ENCODE measurements at places on chromosomes 1 and 21.

- no peak for DNase-seq
Observed at GRCh38 chr1:64886877-64887276, 79.5 kb downstream of the JAK1 start.

DNA sequence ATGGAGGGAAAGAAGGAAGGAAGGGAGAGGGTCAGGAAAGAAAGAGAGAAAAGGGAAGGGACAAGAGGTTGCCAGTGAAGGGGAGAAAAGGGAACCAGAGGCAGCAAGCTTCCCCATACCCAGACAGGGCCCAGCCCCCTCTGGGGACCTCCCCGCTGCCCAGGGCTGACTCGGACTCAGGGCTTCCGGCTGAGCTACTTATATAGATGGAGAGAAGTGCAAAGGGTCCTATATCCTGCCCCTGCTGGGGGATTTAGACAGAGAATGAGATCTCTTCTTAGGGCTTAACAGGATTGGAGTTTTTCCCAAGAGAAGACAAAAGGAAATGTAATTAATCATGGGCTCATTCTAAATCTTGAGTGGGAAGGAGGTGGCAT is at the start of gene ETV3L:
ETV3L (minus strand) TSS at position 176 of the 377 bp plus-strand sequence. CDS start 285 bp downstream, outside the sequence.
- no peak for DNase-seq

DNA sequence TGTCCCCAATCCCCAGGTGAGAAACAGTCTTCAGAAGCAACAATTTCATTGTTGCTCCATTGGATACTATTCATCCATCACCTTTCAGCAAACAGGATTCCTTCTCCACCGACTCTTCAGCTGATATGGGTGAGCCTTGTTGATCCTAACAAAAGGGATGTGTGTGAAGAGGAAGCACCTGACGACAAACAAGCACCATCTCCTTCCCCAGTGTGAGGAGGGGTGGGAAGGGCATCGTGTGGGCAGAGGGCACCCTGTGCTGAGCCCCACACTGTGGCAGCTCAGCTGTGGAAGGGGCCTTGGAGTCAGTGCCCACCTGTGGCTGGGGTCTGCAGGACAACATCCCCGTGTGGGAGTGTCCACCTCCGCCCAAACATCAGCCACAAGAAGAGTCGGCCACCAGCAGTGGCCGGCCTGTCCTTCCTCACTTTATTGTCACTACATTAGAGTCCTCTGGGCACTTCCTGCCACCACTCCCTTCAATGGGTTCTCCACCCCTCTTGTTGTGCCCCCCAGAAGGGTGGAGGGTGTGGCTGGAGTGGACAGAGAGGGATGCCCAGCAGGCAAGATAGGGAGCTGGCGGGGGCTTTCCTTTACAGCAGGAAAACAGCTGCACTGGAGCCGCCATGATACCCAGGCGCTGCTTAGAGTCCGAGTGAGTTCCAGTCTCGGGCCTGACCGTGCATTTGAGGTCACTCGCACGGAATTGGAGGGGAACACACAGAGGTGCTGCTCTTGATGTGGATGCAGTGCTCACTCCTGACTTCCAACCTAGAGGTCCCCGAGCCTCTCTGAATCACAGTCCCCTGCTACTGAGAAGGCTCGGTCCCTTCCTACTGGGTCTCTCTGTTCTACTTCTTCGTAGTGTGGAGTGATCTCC is 40.9 kb downstream of the VPS26C start:
- no peak for DNase-seq

- DNase-seq: no peak
Observed at GRCh38 chr1:245158913-245159312, 4.1 kb downstream of the KIF26B start.

DNA sequence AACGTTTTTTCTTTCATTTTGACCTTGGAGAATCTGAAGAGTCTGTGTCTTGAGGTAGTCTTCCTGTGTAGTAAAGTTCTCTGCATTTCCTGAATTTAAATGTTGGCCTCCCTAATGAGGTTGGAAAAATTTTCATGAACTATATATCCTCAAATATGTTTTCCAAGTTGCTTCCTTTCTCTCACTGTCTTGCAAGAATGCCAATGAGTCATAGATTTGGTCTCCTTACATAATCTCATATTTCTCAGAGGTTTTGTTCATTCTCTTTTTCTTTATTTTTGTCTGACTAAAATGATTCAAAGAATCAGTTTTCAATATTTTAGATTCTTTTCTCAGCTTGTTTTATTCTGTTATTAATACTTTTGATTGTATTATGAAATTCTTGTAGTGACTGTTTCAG is 87.6 kb downstream of the DRAM2 start:
- DNase-seq: no peak

GRCh38 chr1:113094506-113094905 is 21.5 kb downstream of the LRIG2 start:
- DNase-seq: no peak

GRCh38 chr1:229572286-229572685 is 13.8 kb upstream of the ABCB10 start:
- DNase-seq: no peak

DNA sequence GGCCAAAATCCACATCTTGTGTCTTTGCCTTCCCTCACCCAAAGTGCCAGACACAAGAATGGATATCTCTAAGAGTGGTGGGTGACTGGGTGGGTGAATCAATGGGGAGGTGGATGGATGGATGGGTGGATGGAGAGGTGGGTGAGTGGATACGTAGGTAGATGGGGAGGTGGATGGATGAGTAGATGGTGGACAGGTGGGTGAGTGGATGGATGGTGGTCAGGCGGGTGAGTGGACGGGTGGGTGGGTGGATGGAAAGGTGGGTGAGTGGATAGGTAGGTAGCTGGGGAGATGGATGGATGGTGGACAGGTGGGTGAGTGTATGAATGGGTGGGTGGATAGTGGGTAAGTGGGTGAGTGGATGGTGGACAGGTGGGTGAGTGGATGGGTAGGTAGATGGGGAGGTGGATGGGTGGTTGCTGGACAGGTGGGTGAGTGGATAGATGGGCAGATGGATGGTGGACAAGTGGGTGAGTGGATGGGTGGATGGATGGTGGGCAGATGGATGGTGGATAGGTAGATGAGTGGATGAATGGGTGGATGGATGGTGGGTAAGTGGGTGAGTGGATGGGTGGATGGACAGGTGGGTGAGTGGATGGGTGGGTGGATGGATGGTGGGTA is 34.2 kb downstream of the SLC19A1 start:
- DNase-seq: no peak

DNA sequence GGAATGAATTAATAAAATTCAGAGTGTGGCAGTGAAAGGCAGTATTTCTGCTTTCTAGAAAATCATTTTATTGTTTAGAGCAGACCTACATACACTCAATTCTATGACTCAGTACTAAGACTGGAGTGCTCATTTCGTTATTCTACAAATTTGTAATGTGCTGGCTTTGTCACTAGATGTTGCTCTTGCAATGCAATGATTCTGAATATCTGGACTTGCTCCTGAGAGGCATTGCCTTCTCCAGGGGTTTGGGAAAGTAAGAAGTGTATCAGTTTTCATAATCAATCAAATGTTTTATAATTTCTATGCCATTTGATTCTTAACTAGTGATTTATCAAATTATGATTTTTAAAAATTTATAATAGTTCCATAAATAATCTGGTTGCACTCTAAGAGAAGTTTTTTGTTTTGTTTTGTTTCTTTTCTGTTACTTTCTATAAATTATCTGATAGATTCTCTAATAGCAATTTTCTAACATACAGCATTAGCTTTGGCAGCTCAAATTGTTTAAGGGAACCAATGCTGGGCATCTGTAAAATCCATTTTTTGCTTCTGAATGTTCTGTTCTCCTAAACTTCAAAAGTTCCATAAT is 280.5 kb upstream of the SGIP1 start:
- no peak for DNase-seq

- DNase-seq: no peak
Observed at GRCh38 chr1:246418565-246419312, 88.3 kb downstream of the SMYD3 start.

- DNase-seq: no peak
Observed at GRCh38 chr1:214842856-214843255, 239.7 kb upstream of the KCNK2 start.

DNA sequence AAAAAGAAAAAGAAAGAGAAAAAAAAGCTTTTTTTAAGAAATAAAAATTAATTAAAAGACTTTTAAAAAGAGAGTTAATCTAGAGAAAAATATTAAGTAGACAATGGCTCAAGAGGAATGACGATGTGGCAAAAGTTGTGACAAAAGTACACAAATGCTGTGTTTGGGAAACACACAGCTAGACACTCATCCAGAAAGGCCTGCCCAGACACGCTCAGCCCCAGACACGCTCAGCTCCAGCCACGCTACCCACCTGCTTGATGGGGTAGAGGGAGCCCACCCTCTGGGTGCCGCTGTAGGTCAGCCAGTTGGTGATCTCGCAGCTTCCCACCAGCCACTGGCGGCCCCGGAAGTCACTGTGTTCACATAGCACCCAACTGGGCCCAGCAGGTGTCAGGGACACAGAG is 10.2 kb downstream of the CD52 start:
- no peak for DNase-seq

GRCh38 chr1:11030865-11031264 is 16.2 kb downstream of the MASP2 start:
- no peak for DNase-seq

GRCh38 chr1:52294580-52294979 is 71.4 kb downstream of the CC2D1B start:
- DNase-seq: no peak

GRCh38 chr1:234114648-234115307 is 210.3 kb downstream of the SLC35F3 start:
- DNase-seq: peak; percentile 17

DNA sequence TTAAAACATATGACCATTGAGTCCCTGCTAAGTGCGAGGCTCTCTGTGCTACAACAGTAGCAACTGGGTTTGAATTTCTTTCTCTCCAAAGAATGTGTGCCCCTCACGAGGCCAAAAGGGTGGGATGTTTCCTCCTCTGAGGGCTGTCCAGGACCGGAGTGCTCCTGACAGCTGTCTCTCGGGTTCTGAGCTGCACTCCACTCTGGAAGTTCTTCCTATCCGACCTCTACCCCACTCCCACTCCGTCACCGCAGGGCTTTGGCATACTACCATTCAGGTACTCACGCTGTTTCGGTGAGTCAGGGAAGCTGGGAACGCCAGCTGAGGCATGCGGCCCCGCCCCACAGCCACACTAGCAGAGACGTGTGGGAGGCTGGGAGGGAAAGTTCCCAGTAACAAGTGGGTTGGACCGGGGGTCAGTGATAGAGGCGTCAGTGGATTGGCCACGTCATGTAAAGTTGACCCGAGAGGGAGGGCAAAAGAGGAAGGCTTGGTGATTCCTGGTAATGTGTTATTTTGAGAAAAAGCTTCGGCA is 705 bp upstream of the SLC50A1 start:
- peak; percentile 78 for DNase-seq

DNA sequence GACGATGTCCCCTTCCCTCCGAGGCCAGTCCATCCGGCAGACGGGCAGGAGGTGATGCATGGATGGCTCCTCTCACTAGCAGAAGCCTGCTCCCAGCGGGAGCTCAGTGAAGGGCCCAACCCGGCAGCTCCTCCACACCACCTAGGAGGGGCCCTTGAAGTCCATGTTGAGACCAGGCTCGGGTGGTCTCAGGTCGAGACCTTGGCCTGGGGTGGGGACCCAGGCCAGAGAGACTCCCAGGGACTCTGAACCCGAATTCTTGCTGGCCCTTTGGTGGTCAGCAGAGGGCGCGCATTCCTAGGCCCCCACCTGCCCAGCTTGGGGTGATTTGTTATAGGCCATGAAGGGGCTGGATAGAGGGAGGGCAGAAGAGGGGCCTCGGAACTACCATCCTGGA is 642 bp upstream of the NT5C1A start:
- DNase-seq: no peak

DNA sequence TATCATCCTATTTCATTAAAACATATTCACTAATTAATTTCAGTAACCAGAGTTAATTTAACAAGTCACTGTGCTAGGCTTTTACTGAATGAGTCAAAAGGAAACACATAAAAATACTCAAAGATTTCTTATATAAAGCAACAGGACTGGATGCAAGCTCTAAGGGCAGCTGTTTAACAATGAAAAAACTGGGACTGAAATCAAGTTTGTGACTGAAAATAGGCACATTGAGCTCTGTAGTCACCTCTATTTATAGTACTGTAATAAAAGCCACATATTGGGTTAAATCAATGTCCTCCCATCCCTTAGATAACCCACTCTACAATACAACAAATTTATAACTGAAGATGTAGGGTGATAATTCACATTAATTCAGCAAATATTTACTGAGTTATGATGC is 52.4 kb downstream of the SMYD3 start:
- DNase-seq: no peak

GRCh38 chr1:247111700-247112478 is 7.7 kb upstream of the ZNF669 start:
- no peak for DNase-seq

DNA sequence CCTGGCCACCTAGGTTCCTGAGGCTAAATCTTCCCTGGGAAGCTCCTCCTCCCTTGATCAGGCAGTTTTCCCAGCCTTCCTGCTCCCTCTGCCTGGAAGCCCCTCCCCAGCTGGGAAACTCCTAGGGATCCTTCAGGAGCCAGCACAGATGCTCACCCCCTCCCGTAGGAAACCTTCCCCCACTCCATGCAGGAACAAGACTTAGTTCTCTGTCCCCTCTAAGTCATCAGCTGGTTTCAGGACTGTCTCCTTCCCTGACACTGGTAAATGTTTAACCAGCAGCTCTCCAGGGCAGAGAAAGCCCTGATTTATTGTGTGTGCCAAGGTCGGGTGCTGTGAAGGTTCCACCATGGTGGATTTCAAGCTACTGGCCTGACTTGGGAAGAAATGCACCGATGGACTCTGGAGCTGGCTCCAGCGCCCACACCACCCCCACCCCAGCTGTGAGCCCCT is 25.0 kb downstream of the TTC39A start:
- DNase-seq: no peak

GRCh38 chr1:207218512-207219362 is 102.7 kb upstream of the CD55 start:
- no peak for DNase-seq

DNA sequence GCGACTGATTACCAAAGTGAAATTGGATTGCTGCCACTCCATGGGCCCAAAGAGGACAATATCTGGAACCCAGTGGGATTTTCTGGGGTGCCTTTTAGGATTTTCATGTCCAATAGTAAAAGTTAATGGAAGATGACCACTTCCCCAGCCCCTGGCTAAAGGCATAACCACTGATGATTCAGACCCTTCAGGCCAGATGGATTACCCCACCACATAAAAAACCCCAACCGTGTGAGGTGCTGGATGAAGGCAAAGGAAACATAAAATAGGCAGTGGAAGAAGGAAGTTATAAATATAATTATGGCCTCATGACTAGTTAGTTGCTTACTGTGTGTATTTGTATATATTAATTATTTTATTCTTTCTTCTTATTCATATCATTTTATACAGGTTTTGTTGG is 40.2 kb upstream of the IL10 start:
- DNase-seq: no peak

- no peak for DNase-seq
Observed at GRCh38 chr1:19903621-19904020, 19.8 kb downstream of the PLA2G2E start.

DNA sequence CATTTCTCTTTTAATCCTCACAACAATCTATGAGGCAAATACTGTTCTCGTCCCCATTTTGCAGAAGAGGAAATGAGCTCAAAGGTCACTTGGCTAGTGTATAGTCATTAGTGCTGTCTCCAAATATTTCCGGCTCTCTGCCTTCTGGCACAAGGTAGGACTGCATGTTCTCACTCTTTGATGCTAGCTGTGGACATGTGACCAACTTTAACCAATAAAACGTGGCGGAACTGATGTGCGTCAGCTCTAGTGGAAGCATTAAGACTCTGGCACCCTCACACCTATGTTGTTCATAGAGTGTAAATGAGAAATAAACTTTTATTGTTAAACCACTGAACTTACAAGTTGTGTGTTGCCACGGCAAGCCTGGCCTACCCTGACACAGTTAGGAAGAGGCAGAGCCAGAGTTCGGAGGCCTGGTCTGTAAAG is 5.0 kb upstream of the KIF21B start:
- no peak for DNase-seq

GRCh38 chr1:223330466-223330865 is 33.5 kb downstream of the SUSD4 start:
- no peak for DNase-seq

Measured in stimulated activated CD4-positive, alpha-beta T cell treated with anti-CD3 and anti-CD28 coated beads, TNF-alpha, amount 100 ng/mL, for 48 hours (primary cell).